Cardiac fibroblast (primary cell): ENCODE measurements at places on chromosomes 11 and 22.

GRCh38 chr11:99988471-99988837 is 698.6 kb upstream of the ARHGAP42 start:
- DNase-seq = no peak

- DNase-seq = no peak
These were observed 60.5 kb downstream of the METTL15 start for GRCh38 chr11:28168718-28169117.

DNA sequence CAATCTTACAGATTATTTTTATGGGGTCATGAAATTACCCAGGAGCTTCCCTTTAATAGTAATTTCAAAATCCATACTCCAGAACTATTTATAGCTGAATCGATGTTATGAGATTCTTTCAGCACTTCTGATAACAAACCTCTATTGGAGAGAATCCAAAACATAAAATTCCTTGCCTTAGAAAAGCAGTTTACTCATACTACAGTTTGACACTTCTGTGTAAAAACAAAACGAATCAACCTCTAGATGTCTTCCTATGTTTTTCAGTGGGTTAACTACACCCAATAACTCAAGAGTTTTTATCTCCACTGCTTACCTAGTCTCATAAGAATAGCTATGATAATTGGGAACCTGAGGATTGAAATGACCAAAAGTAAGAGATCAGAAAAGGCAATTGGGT is 35.6 kb downstream of the KIF18A start:
- peak; percentile 40 for DNase-seq

GRCh38 chr11:112605093-112605666 is 344.5 kb upstream of the PLET1 start:
- DNase-seq = no peak

- no peak for DNase-seq
These were observed 57.8 kb downstream of the RBFOX2 start for GRCh38 chr22:35970616-35971455.

- peak; percentile 62 for DNase-seq
These were observed 697 bp upstream of the PAFAH1B2 start for GRCh38 chr11:117143390-117143789.

DNA sequence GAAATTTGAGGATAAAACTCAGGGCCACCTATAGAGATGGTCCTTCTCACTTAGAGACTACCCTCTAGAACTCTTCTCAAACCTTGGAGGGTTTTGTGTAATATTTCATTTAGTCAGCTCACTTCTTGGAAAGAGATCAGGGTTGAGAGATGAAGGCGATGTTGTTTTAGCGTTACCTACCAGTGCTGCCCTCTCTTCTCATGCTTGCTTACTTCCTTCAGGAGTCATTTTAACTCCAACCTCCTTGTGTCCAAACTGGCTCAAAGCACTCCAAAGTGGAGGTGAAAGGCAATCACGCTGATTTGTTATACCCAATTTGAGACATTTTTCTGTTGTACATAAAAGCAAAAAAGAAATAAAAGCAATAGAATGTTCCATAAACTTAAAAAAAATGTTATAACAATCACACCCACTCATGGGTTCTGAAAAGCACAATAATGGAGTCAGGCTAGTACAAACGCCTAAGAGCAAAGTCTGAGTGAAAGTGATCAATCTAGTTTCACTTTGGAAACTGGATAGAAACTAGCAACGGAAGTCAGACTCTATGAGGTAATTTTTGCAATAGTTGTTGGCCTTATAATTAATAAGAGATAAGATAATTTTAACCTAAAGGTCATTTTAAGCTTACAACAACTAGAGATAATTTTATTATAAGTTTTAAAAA is 117.1 kb downstream of the MRTFA start:
- DNase-seq = no peak

DNA sequence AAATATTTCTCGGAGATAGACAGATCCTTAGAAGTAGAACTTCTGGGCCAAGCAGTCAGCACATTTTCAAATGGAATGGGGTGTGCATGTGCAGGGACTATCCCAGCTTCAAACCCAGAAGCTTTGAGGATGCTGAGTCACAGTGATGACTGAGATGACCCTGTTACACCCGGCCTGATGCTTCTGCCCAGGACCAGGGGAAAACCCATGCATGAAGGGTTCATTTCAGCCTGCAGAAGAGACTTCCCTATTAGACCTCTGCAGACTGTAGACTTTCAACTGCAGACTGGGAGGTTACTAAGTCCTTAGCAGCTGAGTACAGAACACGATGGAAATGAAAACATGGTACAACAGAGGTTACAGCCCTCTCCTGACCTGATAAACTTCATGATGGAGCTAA is 3.6 kb upstream of the OR2AT4 start:
- DNase-seq = peak; percentile 70

GRCh38 chr11:117535850-117536411 is 208.3 kb downstream of the CEP164 start:
- DNase-seq = no peak
